ENCODE measurements at places on chromosomes 2 and 18.

DNA sequence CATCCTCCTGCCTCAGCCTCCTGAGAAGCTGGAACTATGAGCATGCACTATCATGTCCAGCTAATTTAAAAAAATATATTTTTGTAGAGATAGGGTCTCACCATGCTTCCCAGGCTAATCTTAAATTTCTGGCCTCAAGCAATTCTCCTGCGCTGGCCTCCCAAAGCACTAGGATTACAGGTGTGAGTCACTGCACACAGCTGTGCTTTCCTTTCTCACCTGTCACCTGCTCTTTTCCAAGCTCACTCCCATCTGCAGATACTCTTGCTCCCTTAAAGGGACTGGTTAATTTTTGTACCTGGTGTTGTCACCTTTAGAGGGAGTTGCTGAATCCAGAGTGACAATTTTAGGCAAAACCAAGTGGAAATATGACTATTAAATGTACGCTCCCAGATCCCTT lies 178.2 kb downstream of the LOXHD1 start:
- DNase-seq: no peak

DNA sequence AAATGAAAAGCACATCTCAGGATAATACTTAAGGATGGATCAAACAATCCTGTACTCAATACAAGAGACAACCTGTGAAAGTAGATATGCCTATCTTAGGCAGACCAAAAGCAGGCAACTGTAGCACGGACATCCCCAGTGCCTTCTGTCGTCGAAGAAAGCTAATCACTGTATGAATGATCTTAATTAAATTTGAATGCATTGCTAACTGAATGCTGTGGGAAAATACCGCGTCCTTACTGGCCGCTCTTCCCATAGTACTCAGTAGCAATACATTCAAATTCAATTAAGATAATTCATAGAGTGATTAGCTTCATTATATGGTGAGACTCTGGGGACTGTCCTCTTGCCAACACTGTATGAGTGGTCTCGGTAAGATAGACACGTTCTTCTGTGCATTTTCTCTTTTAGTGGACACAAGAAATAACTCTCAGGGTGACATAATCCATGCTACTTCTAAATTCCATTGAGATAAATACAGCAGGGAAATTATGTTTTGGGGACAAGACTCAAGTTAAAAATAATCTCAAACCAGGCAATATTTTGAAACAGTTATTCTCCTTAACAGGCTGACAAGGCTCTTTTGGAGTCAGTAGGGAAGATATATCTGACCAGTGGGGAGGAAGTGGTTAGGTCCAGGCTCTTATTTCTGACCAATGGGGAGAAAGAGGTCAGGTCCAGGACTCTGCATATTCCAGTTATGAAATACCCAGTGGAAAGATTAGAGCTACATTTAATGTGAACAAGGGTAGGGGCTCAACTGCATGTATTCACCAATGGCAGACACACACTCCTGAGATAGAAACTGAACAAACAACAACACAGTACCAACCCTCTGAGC lies 97.3 kb downstream of the DOCK10 start:
- no peak for DNase-seq

- no peak for DNase-seq
Measured at GRCh38 chr2:173326806-173327205, 27.9 kb upstream of the CDCA7 start.

DNA sequence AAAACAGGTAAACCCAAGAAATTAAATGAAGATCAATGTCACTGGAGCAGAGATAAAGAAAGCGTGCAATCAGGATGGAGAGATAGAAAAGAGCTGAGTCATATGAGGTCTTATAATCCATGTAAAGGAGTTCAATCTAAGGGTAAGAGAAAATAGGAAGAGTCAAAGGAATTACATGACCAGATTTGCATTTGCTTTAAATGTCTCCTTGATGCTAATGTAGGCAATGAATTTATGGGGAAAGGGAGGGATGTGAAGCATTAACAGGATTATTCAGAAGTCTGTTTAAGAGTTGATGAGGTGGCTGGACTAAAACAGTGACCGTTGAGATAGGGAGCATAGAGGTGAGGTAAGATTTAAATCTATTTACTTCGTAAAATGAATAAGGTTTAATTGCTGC lies 623.1 kb downstream of the MBD2 start:
- no peak for DNase-seq

DNA sequence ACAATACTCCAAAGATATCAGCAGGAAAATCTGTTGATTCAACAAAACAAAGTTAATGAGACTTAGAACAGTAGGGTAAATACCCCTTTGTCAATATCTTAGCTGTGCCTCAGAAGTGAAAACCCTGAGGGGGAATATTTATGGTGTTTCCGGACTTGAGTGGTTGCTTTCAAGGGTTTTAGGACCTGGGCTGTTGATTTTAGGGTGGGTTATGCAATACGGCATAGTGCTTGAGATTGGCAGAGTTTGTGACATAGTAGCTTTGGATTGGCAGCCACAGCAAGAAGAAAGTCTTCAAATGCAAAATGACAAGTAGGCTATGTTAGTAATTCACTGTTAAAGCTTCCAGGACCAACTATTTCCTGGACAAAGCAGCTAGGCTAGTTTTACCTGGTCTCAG lies 826.3 kb upstream of the CDH2 start:
- DNase-seq: no peak

GRCh38 chr18:21933931-21934765 lies 193.6 kb downstream of the MIB1 start:
- no peak for DNase-seq

DNA sequence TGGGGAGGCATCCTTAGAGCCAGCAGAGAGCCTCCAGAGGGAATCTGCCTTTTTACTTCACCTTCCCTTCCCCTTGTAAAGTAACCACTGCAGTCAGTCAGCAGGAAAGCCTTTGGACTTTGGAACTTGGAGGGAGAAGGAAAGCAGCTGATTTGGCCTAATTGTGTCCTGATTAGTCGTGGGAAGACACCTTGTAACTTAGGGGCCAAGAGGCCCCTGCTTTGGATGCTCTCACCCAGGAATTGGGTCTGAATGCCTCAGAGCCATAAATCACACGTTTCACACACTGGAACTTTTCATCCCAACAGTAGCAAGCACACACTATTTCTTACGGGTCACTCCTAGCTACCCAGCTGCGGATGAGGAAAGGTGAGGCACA lies 81.0 kb upstream of the PPM1B start:
- no peak for DNase-seq

- no peak for DNase-seq
Measured at GRCh38 chr2:186486651-186487647, 889 bp downstream of the ZC3H15 start.

DNA sequence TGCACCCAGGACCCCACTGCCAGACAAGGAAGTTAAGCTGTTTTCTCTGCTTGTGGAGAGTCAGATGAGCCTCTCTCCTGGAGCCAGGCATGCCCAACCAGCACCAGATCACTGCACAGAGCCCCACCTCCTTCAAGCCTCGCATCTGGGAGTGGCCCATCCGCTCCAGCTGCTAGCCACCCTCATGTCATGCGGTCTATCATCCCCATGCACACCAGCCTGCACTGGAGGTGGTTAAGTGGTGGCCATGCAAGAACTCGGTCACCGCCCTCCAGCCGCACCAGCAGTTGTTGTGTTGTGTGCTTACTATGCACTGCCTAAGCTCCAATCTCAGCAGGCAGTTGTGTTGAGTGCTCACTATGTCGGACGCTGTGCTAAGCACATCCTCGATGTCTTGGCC lies 177.9 kb upstream of the SLC14A2 start:
- no peak for DNase-seq

DNA sequence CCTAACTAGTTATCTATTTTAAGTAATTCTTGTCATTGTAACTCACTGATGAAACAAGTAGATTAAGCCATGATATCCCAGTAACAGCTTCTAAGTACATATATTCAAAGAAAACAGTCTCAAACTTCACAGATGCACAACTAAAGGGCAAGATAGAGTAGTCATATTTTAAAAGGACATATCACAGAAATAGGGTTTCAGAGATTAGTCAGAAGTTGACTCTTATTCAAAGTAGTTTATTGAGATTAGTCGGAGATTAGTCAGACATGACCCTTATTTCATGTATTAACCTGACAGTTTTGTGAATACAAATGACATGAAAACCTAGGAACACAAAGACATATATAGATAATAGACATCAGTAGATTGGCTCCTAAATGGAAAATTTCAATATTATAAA lies 15.9 kb upstream of the CHAC2 start:
- no peak for DNase-seq

Measured in DMS 273 treated with DMSO at 0.1 percent for 48 hours (cell line).